ENCODE measurements at places on chromosomes 7 and 10.

DNA sequence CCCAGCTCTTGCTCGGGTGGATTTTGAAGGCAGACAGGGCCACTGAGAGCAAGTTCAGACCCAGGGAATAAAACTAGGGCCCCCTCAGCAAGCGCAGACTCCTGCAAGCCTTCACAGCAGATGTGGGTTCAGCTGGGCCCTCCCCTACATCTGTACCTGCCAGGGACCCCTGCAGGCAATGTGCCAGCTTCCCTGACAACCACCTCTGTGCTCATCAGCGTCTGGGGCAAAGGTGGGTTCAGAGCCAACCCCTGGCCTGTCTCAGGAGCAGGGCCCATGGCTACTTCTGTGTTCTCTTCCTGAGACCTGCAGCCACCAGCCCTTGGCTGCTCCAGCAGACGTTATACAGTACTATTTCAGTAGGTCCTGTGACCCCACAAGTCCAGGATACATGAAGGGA is 189.5 kb downstream of the DIP2C start:
- no peak for DNase-seq

DNA sequence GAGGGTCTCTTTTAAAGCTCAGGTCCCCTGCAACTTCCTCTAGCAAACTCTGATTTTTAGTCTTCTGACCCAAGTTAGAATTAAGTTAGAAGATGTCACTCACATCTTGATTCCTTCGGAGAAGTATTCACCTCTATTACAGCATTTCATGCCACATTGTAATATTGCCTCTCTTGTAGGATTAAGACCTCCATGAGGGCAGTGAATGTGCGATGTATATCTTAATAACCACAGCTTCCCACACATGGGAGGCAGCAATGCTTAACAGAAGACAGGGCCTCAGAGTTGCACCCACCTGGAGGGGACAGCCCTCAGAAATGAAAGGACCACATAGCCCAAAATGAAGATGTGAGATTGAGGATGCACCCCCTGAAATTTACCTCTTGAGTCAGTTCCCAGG is 270.3 kb downstream of the HTR7 start:
- DNase-seq: no peak

DNA sequence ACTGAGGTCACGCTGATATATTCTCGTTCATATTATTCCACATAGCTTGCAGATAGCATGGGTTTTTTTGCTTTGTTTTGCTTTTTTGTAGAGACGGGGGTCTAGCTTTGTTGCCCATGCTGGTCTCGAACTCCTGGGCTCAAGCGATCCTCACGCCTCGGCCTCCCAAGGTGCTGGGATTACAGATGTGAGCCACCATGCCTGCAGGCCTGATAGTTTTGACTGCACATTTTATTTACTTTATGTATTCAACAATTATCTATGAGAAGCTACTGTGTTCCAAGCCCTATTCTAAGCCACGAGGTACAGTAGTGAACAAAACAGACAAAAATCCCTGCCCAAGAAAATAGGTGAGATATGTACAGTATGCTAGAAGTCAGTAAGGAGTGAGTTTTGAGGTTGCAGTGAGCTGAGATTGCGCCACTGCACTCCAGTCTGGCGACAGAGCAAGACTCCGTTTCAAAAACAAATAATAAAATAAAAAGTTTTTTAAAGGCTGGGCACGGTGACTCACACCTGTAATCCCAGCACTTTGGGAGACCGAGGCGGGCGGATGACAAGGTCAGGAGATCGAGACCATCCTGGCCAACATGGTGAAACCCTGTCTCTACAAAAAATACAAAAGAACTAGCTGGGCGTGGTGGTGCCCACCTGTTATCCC is 1.3 kb upstream of the YWHAG start:
- DNase-seq: no peak

DNA sequence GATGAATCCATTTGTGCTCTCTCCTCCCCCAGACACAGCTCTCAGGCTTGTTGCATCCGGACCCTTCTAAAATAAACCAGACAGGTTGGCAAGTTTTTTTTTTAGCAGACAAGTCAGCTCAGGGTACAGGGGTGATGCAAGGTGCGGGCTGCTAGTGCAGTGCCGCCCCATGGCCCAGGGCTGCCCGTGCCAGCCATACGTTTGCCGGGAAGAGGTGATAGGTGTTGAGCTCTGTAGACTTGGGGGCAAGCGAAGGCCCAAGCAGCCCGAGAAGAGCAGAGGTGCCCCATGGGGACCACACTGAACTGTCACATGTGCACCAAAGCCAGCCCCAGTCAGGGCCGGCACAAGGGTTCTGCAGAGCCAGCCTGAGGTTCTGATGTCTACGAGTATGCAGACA is 57.1 kb upstream of the PDSS1 start:
- DNase-seq: no peak

DNA sequence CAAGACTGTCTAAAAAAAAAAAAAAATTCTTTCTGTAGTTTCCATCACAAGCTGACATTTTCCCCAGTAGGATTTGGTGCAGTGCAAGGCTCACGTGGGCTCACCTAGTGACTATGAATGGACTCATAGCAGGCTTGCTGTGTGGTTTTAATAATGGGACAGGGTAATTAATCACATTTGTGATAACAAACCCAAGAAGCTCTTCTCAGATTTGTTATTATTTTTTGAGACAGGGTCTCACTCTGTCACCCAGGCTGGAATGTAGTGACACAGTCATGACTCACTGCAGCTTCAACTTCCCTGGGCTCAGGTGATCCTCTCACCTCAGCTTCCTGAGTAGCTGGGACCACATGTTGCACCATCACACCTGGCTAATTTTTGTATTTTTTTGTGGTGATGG is 40.0 kb downstream of the NACAD start:
- DNase-seq: no peak

DNA sequence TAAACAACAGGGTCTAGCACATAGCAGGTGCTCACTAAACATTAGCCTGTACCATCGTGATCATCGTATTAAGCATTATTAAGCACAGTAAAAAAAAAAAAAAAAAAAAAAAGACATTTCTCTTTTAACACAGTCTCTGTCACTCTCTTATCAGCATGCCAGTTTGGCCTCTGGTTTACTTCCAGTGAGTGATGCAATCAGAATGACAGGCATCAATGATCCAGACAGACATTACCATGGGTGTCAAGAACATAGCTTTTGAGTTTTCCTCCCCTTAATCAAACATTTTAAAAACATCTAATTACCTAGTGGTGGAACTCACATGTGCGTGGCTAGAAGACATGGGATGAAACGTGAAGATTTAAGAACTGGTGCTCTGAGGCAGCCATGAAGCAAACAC is 115.8 kb downstream of the CTTNBP2 start:
- no peak for DNase-seq

GRCh38 chr10:86103391-86104101 is 263.0 kb downstream of the GRID1 start:
- DNase-seq: no peak

GRCh38 chr7:33946094-33946699 is 40.9 kb downstream of the BMPER start:
- no peak for DNase-seq

- DNase-seq: no peak
These were observed 3.3 kb downstream of the NUDT13 start for GRCh38 chr10:73113551-73113950.

GRCh38 chr10:99528494-99529441 is 4.0 kb upstream of the NKX2-3 start:
- DNase-seq: no peak

- no peak for DNase-seq
These were observed 8.4 kb upstream of the UCN3 start for GRCh38 chr10:5356302-5356763.

GRCh38 chr7:159237022-159237653 is 92.5 kb upstream of the VIPR2 start:
- no peak for DNase-seq

- DNase-seq: no peak
These were observed 180.7 kb upstream of the SHH start for GRCh38 chr7:155992974-155993373.

GRCh38 chr7:90749774-90750173 is 153.7 kb downstream of the CDK14 start:
- no peak for DNase-seq

GRCh38 chr10:62093863-62094291 is 174.8 kb downstream of the RTKN2 start:
- DNase-seq: no peak

GRCh38 chr10:89555688-89556445 is 20.5 kb upstream of the SLC16A12 start:
- no peak for DNase-seq

DNA sequence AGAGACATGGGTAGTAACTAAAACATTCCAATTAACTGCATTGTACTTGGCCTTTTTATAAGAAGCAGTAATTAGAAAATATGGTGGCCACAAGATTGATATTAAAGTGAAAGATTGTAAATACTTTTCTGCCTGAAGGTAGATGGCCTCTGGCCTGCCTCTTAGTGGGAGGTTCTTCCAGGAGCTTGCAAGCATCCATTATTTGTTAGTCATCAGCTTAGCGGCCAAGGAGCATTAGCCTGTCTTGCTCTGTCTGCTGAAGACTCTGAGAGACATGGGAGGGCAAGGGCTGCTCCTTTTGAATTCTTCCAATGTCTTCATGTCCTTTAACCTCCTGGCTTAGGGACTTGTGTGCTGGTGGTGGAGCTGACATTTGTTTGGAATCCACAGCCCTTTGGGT is 80.4 kb downstream of the TCF7L2 start:
- no peak for DNase-seq

DNA sequence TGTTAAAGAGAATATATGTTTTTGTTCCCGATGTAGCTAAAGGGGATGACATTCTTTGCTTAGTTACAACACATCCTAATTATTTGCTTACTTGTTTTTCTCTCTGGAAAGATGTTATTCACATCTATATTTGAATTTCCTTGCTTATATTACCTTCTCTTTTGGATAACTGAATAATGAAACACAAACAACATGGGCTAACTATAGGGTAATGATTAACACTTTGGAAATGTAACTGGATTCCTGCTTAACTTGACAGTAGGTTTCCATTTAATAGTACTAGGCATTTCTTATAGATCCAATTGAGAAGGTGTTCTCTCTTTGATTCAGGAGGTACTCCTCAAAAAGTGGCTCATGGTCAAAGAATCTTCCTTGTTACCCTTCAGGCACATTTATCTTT is 141.1 kb downstream of the CCSER2 start:
- no peak for DNase-seq

GRCh38 chr7:23347682-23348180 is 48.6 kb downstream of the MALSU1 start:
- no peak for DNase-seq

- DNase-seq: no peak
These were observed 52.8 kb downstream of the ABLIM1 start for GRCh38 chr10:114605155-114605797.

GRCh38 chr10:60980997-60981396 is 37.0 kb upstream of the RHOBTB1 start:
- no peak for DNase-seq

DNA sequence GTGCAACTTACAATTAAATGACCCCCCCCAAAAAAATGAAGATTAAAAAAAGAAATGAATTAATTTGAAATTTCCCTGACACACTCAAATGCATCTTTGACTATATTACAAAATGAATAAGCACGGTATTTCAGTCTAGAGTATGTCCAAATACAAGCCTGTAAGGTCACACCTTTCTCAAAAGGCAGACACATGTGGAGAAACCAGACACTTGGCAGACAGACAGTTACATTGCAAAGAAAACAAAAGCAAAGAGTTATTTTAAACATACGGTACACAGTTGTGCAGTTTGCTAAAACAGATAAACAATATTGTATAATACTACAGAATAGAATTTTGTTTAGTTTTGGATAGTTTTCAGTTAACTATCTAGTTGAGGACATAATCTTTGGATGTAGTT is 153.0 kb downstream of the ATE1 start:
- DNase-seq: no peak

DNA sequence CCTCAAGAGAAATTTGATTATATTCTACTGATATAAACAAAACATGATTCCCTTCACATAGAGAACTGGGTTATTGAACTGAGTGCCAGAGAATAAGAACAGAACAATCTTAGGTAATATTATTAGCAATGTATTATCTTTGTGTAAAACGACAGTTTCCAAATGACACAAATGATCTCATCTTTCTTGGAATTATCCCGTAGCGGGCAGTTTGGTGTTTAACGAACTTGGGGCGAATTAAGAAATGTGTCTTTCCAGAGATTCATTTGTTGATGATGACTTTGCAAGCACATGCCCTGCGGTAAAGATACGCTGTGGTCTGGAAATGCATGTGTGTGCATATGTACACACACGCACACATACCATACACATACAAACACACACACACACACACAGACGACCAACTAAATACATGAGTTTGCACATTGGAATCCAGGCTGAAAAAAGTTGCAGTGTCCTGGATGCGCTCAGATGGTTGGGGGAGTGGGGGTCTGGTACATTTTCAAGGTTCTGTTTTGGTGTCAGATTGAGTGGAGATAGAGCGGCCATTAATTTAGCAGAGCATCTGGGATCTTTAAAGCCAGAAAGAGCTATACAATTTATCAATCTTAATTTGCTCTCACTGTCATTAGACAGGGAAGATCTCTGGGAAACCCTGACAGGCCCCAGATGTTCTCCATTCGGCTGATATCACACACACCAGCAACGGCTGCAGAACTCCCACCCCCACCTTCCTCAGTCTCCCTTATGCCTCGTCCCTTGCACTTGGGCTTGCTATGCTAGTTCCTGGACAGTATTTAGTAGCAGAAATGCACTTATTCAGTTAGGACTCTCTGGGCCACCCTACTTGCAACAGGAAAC is 112.4 kb upstream of the FAM171A1 start:
- DNase-seq: no peak

- DNase-seq: no peak
These were observed at the start of gene LDB1 for GRCh38 chr10:102120142-102120990. LDB1 (minus strand) TSS chr10:102120368; CDS start chr10:102120110, 258 bp downstream.

GRCh38 chr10:24958091-24958720 is 5.8 kb upstream of the PRTFDC1 start:
- no peak for DNase-seq

DNA sequence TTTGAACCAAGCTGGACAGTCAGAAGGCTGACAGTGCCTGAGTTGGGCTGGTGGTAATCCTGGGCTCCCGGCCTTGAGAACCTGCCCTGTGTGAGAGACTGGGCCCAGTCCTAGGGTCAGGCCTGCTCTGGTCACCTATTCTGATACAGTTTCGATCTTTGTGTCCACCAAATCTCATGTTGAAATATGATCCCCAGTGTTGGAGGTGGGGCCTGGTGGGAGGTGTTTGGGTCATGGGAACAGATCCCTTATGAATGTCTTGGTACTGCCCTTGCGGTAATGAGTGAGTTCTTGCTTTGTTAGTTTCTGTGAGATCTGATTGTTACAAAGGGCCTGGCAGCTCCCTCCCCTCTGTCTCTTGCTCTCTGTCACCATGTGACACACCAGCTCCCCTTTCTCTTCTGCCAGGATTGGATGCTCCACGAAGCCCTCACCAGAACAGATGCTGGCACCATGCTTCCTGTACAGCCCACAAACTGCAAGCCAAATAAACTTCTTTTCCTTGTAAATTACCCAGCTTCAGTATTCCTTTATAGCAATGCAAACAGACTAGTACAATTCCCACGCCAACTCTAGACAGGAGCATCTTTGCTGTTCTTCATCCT is 111.8 kb upstream of the ZNF438 start:
- no peak for DNase-seq

DNA sequence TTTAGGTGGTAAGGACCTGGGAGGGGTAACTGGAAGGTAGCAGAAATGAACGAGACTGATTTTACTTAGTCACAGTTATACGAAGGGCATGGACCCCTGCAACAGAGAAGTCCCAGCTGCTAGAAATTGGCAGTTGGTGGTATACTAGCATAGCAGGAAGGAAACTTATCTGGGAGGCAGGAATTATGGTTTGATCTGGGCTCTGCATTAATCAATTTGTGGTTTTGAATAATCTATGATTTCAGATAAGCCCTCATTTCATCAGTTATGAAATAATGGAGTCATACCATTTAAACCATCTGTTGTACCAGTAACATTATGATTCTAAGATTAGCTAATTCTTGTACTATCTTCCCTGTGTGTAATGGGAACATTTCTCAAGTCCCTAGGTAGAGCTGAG is 54.0 kb upstream of the TMEM229A start:
- no peak for DNase-seq
